ENCODE measurements at places on chromosomes 4 and X.

DNA sequence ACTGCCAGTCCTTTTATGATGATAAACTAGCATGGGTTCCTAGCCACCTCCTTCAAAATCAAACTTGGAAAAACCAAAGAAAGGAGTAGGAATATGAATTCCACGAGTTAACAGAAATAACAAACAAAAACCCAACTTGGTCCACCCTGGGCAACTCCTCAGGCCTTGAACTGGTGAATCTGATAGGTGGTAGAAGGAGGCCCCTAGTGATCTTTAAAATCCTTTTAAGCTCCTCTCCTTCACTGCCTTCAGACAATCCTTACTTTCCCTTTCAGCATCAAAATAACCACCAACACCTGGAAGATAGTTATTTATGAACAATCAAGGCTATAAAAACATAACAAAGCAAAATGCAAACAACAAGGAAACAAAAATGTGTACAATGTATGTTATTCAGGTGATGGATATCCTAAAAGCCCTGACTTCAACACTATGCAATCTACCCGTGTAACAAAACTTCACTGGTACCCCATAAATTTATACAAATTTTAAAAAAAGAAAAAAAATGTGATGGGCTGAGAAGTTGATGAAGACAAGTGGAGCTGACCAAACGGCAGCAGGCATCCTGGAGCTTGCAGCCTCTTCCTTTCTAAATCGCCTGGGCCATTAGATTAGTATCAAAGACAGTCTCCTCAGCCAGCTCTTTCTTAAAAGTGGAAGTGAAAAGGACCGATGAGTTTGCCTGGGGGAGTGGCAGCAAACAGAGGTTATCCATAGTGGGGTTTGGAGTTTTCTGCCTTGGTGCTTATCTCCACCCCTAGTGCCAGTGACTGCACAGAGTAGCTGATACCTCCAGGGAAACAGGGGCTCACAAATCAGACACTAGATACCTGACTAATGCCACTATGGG is 179.6 kb downstream of the TMA16 start:
- no peak for DNase-seq

DNA sequence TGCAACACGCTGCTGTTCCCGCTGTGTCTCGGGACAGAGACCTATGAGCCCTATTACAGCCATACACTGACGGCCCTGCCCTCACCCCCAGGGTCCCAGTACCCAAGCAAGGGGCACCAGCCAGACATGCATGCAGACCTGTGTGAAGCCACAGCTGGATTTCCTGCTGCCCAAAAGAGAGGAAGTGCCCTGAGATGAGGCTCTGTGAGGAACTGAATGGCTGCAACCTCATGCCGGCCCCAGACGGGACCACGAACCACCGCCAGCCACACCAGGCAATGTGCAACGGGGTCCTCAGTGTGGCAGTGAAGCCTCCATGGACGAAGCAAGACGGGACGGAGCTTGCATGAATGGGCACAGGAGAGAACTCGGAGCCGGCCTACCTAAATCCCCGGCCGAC is 21.1 kb downstream of the CTBP1 start:
- no peak for DNase-seq

- DNase-seq, result no peak
Measured at GRCh38 chr4:146510942-146511341, 10.8 kb downstream of the SLC10A7 start.

DNA sequence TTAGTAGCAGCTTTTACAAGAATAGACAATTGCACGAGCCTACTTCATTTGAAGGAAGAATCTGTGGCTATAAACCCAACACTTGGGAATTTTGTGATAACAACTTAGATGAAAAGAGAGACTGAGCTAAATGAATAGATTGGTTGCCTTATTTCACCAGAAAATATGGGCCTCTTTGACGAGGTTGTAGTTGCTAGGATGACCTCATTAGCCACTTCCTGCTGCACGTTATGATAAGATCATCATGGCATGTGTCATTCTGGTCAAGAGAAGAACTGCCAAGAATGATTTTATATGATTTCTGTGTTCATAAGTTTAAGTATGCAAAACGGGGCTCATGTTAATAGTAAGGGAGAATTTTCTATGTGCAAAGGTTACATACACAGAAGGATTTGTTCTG is 321.9 kb upstream of the GIMD1 start:
- DNase-seq, result no peak

GRCh38 chr4:169621731-169622492 is 1.5 kb downstream of the CLCN3 start:
- no peak for DNase-seq

- no peak for DNase-seq
Measured at GRCh38 chr4:76943129-76943620, 6.4 kb upstream of the SEPTIN11 start.

- DNase-seq, result no peak
Measured at GRCh38 chr4:185742766-185743165, 69.2 kb downstream of the SORBS2 start.
